ENCODE measurements at places on chromosomes 4 and X. TPM values are rescaled to one million over a fixed set of nuclear protein-coding genes. Genes with fewer than 3 reads are reported as not detected.

Gene PGAM4
- not detected for total RNA-seq

Gene RAI2
- 0.77 TPM for total RNA-seq

GRCh38 chrX:19886883-19887531 is 393 bp downstream of the SH3KBP1 start:
- H3K4me1 ChIP-seq, result peaks cover 9% of the 10 kb centered on the region
- H3K27me3 ChIP-seq, result peaks cover 5% of the 10 kb centered on the region
- peak overlapping the region; percentile 86 for H3K4me3 ChIP-seq
- peak; percentile 8 for DNase-seq
- H3K27ac ChIP-seq, result no peak overlapping the region

DNA sequence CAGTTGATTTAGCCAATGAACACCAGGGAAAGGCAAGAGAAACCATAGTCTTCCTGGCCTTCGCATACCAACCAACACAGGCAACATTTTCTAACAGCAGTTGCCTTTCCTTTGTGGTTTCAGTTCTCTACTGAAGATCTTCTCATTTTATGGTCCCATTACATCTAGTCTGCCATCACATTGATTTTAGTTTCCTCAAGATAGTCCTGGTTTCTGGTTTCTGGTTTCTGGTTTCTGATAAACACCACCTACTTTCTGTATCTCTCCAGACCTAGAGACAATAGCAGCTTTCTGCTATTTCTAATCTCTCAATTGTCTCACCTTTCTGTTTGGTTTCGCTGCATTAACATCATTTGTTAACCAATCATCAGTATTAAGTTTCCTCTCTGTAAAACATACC is 646.3 kb upstream of the SPANXN1 start:
- H3K27me3 ChIP-seq, result no peaks in the 10 kb centered on the region
- no peak overlapping the region for H3K4me3 ChIP-seq
- H3K36me3 ChIP-seq, result no peaks in the 10 kb centered on the region
- H3K4me1 ChIP-seq, result no peaks in the 10 kb centered on the region
- no peak overlapping the region for H3K27ac ChIP-seq
- no peak for DNase-seq

DNA sequence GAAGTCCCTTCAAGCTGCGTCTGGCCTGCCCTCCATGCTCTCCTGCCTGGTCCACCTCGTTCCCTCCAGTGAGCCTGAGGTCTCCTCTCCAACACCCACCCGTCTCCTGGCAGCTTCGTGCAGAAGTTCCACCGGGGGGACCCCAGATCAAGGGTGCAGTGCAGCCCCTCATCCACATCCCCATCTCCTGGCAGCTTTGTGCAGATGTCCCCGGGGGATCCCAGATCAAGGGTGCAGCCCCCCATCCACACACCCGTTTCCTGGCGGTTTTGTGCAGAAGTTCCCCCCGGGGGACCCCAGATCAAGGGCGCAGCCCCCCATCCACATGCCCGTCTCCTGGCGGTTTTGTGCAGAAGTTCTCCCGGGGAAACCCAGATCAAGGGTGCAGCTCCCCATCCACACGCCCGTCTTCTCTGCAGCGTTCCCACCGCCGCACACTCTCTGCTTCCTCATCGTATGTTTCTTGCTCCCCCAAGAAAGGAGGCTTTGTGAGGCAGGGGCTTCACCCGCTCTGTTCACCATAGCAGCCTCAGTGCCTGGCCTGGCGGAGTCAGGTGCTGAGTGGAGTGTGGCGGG is 35.7 kb downstream of the PIGG start:
- DNase-seq, result no peak
- peaks cover 6% of the 10 kb centered on the region for H3K36me3 ChIP-seq
- no peaks in the 10 kb centered on the region for H3K27me3 ChIP-seq

DNA sequence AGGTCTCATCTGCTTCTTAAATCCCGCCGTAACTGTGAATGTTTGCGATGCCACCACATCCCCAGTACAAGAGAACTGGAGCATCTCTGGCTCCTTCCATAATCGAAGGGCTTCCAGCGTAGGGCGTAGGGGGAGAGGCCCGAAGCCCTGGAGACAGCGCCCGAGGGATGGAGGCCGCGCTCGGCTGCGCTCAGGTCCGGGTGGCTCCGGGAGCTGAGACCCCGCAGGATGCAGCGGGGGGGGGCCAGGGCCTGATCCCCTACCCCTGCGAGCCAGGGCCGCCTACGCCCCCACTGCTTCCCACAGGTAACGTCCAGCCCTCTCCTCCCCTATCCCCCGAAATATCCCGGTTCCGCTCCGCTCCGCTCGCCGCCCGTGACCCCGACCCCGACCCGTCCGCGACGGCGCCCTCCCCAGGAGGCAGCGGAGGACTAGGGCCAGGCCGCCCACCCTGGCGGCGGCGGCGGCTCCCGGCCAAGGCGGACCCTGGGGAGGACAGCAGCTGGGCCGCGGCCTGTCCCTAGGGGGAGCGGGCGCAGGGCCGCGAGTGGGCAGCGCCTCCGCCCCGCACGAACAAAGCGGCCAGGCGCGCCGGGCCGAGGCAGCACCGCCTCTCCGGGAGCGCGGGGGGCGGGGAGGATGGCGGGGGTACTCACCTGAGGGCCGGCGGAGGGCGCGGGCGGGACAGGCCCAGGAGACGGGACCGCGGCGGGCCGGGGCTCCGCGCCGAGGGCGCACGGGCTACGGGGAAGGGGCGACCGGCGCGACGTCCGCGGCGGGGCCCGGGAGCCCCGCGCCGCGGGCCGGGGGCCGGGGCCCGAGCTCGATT is 723 bp downstream of the WDFY3 start:
- peaks cover 33% of the 10 kb centered on the region for H3K4me1 ChIP-seq
- H3K36me3 ChIP-seq, result peaks cover 6% of the 10 kb centered on the region
- peak overlapping the region; percentile 91 for H3K4me3 ChIP-seq
- DNase-seq, result peak; percentile 60
- H3K27ac ChIP-seq, result peak overlapping the region; percentile 41
- no peaks in the 10 kb centered on the region for H3K27me3 ChIP-seq

Data from neural crest cell (in vitro differentiated cells).